ENCODE measurements at places on chromosomes 7 and 10. TPM values are rescaled to one million over a fixed set of nuclear protein-coding genes. Genes with fewer than 3 reads are reported as not detected.

The CRYGN gene
- 0.11 TPM for total RNA-seq

The MRLN gene
- not detected for total RNA-seq

The GOLGA7B gene
- total RNA-seq, result 0.47 TPM

The SLC39A12 gene
- not detected for total RNA-seq

The ARHGAP22 gene
- total RNA-seq, result 0.47 TPM

The PAX4 gene
- total RNA-seq, result not detected

The WDR37 gene
- total RNA-seq, result 16.3 TPM

The LIPK gene
- not detected for total RNA-seq

The MINDY4 gene
- total RNA-seq, result 1.7 TPM

The FRAT2 gene
- 3.0 TPM for total RNA-seq

The PRRT4 gene
- total RNA-seq, result 0.39 TPM

The FAM25G gene
- not detected for total RNA-seq

The KCNH2 gene
- 0.48 TPM for total RNA-seq

The C10orf53 gene
- total RNA-seq, result not detected

The SCART1 gene
- 1.7 TPM for total RNA-seq

The TTYH3 gene
- total RNA-seq, result 20.2 TPM

The NCF1 gene
- 0.35 TPM for total RNA-seq

The TCAF2 gene
- total RNA-seq, result 50.6 TPM

The LIPM gene
- not detected for total RNA-seq

The H2BK1 gene
- not detected for total RNA-seq

The NKX2-3 gene
- not detected for total RNA-seq

The HOXA10 gene
- total RNA-seq, result not detected
